ENCODE measurements at places on chromosomes 6 and 20.

DNA sequence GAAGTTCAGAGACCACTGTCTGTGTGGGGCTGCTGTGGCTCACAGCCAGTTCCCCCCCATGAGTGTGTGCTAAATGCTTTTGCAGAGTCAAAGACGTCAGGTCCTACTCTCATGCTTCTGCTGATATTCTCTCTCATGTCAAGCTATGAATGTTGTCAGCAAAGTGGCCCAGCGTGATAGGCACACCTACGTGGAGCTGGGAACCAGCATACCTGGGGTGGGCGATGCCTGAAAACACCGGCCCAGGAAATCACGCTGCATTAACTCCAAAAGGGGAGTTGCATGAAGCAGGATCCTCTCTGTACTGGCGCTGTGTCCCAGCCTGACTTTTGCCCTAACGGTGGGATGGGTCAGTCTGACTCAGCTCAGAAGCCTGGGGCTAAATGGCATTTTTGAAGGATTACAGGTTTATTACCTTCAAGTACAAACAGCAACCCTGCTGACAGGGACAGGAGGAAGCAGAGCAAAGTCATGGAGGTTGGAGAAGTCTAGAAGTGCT is 9.0 kb upstream of the MRPS10 start:
- no peak for DNase-seq

- no peak for DNase-seq
These were observed 42.3 kb downstream of the CCDC170 start for GRCh38 chr6:151536188-151536479.

DNA sequence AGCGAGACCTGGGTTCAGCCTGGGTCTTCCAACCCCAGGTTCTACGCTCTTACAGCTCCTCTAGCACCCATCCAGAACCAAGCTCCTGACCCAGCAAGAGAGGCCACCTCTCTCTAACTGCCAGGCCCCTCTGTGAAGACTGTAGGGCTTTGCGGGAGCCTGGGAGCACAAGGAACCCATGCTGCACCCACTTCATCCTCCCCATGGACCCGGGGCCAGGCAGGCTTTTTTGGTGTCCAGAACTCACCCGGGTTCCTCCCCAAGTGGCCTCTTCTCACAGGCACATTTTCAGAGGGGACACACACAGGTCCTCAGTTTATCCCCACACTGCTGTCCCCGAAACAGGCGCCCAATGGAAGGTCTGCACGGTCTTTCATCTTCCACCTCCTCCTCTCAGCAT is 145.9 kb downstream of the SYNDIG1 start:
- DNase-seq, result no peak

DNA sequence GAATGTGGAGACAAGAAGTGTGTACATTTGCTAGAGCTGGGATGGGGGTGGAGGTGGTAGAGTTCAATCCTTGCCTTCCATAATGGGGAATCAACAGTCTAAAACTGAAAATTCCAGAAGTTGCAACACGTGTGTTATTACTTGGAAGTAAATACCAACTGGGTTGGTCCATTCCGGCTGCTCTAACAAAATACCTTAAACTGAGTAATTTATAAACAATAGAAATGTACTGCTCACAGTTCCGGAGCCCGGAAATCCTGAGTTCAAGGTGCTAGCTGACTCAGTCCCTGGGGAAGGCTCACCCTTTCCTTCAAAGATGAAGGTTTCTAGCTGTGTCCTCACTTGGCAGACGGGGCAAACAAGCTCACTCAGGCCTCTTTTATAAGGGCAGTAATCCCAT is 59.0 kb downstream of the RIN2 start:
- DNase-seq, result no peak

DNA sequence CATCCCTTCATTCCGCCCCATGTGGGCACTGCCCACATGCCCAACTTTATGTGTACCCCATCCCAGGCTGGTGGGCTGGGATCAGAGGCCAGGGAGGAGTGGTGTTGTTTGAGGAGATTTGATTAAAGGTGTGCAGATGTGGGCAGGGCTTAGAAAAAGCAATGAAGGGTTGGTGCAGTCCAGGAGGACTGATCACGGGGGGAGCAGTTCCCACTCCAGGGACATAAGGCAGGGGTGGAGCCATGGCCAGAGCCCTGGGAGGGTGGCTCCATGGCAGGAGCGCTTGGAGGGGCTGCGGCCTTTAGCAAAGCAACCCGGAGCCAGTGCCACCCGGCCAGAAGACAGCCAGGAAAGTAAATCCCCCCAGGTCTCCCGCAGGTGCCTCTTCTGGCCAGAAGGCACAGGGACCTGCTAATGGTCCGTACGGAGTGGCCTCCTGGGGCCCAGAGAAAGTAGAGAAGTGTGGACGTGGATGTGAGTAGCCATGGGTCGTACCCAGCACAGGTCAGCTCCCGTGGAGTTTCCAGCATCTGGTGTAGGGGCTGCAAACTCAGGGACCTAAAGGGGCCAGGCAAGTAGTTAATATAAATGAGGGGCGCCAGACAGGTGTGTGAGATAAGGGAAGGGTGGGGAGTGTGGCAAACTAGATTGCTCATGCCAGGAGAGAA is 62.1 kb upstream of the APCDD1L start:
- DNase-seq, result no peak

GRCh38 chr6:16140607-16141006 is 11.7 kb downstream of the MYLIP start:
- DNase-seq, result no peak

DNA sequence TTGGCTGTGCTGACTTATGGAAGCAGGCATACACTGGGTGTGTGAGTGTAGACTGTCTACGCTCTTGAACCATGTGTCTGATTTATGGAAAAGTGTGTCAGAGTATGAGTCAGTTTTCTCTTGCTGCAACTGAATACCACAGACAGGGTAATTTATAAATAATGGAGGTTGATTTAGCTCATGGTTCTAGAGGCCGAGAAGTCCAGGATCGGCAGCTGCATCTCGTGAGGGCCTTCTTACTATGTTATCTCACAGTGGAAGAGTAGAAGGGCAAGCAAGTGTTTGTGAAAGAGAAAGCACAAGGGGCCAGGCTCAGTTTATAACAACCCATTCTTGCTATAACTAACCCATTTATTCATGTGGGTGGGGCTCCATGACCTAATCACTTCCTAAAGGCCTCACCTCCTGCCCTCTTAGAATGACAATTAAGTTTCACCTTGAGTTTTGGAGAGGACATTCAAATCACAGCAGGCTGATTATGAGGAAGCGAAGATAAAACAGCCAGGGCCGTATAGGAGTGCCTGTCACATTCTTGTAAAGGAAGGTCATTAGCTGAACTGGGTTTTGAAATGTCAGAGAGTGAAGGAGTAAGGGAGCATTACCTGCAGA is 6.7 kb downstream of the GPR31 start:
- no peak for DNase-seq

- no peak for DNase-seq
These were observed 43.5 kb upstream of the MYL9 start for GRCh38 chr20:36497856-36498255.

GRCh38 chr20:37969949-37970855 is 63.1 kb downstream of the TTI1 start:
- no peak for DNase-seq

- no peak for DNase-seq
These were observed 89.0 kb upstream of the KCNK16 start for GRCh38 chr6:39411465-39411864.

DNA sequence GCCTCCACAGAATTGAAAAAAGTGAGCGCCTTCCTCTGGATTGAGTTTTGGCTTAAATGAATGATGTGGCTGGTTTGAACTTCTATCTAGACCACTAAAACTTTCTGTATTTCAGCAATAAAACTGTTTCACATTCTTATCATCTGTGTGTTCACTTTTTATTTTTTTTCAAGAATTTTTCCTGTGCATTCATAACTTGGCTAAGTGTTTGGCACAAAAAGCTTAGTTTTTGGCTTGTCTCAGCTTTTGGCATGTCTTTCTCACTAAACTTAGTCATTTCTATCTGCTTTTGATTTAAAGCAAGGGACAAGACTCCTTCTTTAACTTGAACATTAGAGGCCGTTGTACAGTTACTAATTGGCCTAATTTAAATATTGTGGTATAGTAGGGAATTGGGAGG is 1015.1 kb downstream of the EPHA7 start:
- DNase-seq, result no peak

- DNase-seq, result no peak
These were observed 797.9 kb upstream of the SLC35B3 start for GRCh38 chr6:9233226-9233625.

- no peak for DNase-seq
These were observed 636.5 kb upstream of the CHD6 start for GRCh38 chr20:42254673-42255072.

DNA sequence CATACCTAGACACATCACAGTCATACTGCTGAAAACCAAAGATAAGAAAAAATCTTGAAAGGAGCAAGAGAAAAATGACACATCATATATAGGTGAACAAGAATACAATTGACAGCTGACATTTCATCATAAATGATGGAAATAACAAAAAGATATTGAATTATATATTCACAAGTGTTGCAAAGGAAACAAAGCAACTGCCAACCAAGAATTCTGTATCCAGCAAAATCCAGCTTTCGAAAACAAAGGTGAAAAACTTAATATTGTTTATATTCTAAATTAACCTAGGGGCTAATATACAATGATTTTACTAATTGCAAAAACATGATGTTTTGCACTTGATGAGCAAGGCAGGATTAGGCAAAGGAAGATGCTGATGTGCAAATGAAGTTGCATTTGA is 84.3 kb downstream of the MOXD1 start:
- no peak for DNase-seq

DNA sequence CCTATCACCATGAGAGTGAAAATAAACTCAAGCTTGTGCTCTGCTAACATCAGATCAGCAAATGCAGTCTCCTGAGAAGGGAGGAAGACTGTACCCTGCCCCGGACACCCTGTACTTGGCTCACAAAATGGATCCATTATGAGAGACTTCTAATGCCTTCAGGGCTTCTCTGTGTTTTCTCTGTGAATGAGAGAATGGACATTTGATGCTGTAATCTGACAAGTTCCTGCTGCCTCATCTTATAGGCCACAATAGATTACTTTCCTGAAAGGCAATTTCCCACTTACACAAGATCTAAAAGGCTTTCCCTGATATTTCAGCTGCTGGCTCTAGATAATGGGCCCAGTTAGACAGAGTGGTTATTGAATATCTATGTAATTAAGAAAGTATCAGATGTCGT is 117.2 kb downstream of the OTOR start:
- DNase-seq, result no peak

GRCh38 chr6:53192682-53193188 is 44.1 kb upstream of the GCM1 start:
- no peak for DNase-seq

- no peak for DNase-seq
These were observed 118.9 kb upstream of the CEP162 start for GRCh38 chr6:84346372-84346771.

DNA sequence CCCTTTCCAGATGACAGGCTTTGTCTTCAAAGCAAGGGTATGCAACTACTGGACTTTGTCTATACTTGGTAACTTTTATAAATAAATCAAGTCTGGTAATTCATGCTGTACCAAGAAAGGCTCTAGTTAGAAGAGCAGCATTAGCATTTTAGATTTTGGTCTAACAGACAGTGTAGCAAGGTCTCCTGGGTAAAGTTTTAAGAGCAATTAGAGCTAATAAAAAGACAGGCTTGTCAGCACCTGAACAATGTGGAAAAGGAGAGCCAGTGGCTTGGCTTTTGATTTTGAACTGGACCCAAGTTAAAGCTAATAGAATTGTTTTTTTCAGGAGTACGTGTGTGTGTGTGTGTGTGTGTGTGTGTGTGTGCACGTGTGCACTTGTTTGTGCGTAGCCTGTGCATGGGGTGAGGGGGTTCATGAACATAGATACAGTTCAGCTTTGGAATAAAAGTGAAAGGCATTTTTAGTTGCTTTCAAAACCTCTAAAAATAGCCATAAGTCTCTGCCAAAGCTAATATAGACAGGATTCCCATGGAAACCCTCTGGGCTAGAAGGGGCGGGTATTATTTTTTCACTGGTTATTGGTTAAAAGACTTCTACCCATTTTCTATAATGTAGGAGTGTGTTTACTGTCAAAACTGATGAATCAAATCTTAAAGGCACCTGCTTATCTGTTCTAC is 138.4 kb downstream of the KCNQ5 start:
- DNase-seq, result no peak

DNA sequence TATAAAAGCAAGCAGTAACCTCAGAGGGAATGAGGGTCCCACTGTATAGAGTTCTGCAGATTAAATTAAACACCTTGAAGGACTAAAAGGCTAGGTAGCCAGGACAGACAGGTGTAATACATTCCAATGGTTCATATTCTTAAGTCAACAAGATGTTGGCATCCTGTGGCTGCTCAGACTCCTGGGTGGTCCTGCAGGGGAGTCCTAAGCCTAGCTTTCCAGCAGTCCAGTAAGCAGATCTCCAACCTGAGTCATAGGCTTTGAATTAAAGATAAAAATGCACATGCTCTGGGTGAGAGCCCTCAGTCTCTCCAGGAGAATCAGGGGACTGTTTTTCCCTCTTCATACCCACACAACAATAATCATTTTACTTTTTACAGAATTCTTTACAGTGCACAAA is 307.3 kb upstream of the SUPT3H start:
- DNase-seq, result no peak

DNA sequence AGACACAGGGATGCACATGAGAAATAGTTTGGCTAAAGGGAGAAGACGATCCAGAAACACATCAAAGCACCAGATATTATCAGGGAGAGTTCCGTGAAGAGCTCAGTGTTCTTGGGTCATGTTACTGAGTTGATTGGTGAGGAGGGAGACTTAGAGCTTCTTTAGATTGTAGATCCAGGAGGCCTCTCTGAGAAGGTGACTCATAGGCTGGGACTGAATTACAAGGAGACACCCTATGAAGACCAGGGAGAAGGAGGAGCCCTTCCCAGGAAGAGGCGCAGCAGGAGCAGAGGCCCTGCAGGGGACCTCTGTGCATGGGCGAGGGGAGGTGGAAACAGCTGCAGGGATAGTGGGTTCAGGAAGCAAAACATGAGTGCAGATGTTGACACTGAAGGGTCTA is 196.5 kb downstream of the SLC24A3 start:
- DNase-seq, result no peak

Data from GOT3 (cell line).